ENCODE measurements at places on chromosomes 1 and 21.

GRCh38 chr1:118963456-118964430 lies 24.4 kb downstream of the TBX15 start:
- DNase-seq, result no peak

DNA sequence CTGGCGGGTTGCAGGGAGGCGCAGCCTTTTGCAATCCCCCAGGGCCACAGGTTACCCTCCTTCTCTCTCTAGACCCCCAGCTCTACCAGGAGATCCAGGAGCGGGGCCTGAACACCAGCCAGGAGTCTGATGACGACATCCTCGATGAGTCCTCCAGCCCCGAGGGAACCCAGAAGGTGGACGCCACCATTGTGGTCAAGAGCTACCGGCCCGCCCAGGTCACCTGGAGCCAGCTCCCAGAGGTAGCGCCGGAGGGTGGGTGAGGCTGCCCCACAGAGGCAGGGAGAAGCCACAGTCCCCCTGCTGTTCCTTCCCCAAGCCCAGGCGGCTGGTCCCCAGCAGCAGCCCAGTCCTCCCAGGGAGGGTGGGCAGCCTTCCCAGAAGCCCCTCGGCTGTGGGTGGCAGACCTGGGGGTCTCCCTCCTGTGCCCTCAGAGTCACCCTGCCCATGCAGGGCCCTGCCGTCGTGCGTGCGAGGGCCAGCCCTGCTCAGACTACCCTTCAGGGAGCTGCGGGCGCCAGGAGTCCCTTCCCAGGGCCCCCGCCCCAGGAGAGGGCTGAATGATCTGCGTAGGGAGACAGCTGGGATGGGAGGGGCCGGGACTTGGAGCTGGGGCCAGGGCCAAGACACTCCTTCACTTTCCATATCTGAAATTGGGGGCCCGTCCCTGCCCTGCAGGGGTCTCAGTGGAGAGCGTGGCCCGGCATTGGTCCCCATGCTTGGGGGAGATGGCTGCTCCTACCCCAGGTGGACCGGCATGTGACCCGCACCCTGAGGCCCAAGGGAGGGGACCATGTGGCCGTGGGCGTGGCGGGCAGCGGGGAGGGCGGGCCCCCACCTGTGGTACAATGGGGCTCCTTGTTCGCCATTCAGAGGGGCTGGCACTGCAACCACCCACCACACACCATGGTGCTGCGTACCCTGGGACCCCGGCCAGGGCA lies 12.9 kb downstream of the ARHGEF16 start:
- no peak for DNase-seq

GRCh38 chr1:154842635-154843034 lies 27.4 kb downstream of the KCNN3 start:
- DNase-seq, result no peak

GRCh38 chr1:44505210-44505993 lies 100.3 kb downstream of the RNF220 start:
- DNase-seq, result no peak

GRCh38 chr21:45372732-45373355 lies 32.1 kb upstream of the COL18A1 start:
- no peak for DNase-seq

DNA sequence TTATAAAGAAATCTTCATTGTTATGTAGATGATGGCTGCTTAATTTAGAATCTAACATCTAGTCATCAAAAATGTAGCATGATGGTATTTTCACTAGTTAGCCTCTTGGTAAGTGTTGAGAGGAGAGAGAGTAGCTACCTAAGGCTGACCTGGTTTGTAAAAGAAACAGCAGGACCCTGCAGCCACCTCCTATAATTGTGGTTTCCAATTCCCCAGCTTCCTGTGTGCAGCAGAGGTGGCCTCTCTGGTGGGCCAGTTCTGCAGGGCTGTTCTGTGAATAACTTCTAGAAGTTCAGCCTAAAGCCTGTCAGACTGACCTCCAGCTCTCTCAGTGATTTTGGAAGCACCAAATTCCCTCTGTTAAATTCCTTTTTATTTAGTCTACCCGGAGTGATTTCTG lies 246.4 kb upstream of the LRRC7 start:
- no peak for DNase-seq

GRCh38 chr1:44547361-44547760 lies 126.9 kb downstream of the TMEM53 start:
- no peak for DNase-seq

- DNase-seq, result no peak
These were observed 293.2 kb downstream of the DUSP10 start for GRCh38 chr1:221448585-221449175.
